DMS79 (cell line): ENCODE measurements at places on chromosomes 6 and 20.

DNA sequence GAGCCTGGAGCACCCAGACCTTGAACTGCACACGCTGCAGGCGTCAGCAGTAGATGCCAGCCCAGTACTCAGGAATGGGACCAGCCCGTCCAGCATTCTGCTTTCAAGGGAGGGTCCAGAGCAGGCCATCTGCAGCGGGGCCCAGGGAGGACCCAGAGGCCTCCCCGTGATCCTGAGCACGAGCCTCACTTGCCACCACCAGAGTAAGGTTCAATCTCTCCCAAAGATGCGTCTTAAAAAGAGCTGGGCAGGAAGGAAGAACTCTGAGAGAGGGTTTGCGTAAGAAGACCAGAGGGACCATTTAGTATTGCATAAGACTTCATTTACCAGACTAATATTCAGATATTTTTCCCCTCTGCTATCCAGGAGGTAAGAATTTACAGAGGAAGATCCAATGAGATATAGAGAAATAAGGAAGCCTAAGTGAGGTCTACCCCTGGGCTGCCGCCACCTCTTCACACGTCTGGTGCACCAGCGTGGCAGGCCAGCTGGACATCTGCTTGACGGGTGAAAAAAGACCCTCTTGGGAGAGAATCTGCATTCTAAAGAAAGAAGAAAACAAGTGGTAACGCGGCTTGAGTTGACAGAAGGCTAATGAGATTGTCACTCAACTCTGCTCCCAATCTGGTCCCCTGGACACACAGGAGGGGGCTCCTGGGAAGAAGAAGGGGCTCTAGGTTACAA is 107.3 kb downstream of the PRND start:
- DNase-seq: no peak

DNA sequence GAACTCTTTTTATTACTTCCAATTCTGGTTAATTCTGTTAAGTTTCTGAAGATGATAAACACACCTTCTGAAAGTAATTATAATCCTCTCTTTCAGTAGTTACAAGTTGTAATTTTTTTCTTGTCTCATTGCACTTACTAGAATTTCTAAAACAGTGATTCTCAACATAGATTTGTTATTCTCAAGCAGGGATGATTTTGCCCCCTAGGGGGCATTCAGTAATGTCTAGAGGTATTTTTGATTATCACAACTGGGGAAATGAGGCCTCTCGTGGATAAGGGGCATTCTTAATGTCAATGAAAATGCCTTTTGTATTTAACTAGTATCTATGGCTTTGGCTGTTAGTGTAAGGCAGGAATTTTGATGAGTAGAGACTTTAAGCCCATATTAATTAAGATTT is 39.4 kb upstream of the MAFB start:
- DNase-seq: no peak

DNA sequence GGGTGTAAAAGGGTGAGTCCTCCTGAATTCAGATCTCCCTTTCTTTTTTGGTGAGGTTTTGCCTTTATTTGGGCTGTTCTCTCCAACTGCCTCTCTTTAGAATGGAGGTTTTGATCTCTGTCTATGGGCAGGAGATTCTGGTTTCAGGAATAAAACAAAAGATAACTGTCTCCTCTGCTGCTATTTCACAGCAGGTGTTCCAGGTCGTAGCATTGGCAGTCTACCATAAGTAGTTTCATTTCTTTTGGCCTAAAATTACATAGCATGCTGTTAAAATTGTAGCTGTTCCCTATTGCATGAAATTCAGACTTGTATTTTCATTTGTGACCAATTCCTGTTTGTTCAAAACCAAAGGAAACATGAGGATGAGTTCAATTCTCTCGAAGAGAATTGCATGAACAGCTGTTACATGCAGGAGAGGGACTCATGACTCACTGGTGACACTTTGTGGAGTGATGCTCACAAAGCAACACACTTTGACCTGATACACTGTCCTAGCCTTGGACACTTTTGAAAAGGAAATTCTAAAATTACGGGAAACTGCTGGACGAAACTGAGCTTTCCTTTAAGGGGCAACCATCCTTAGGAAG is 76.8 kb upstream of the SIRPG start:
- no peak for DNase-seq

GRCh38 chr20:4808872-4809271 is 87.2 kb downstream of the PRND start:
- DNase-seq: no peak

DNA sequence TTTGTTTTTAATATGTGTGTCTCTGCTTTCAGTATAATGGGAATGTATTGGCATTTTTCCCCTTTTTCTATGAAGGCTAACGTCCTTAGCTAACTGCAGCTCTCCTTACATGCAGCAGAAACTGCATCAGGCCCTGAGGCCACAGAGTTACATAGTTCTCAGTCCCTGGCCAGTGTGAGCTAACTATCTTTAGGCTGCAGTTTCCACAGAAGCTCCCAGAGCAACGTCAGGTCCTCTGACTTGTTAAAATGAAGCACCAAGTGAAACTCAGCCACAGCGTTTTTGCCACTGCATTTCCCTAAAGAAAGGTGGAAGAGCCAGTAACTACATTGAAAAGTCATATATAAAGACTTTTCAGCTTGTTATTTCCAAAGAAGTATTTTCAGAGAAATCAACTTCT is 244.7 kb downstream of the CBLN4 start:
- no peak for DNase-seq

DNA sequence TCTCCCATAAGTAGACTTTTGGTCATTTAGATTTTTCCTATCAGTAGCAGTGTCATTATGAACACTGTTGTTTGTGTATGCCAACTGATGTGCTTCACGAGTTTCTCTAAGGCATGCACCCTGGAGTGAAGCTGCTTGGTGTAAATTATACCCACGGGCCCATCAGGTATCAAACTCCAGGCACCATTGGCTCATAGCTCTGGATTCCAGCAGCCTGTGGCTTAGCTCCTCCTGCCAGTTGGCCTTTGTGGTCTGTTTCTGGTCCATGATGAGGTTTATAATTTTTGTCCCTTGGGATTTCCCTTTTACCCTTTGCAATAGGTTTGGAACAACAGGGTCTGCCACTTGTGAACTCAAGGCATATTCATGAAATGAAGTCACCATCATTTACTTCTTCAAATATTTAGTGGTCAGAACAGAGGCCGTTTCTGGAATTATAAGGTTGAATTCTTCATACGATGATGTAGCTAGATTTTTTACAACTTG is 350.5 kb downstream of the PRL start:
- no peak for DNase-seq

DNA sequence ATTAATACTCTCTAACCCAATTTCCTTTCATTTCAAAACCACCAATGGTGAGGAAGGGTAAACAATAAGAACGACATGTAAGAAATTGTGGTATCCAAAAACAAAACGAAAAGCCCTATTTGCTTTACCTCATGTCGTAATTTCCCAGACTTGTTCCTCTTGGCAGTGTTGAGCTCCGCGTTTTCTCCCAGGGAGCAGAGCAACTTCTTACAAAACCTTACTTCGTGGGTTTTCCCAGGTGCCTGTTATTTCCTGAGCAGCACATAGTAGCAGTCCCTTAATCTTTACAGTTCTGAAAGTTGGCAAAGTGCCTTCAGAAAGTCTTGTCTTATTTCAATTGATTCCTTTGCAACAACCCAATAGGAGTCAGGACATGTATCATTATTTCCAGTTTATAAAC is 207.9 kb upstream of the MARCKS start:
- DNase-seq: no peak

DNA sequence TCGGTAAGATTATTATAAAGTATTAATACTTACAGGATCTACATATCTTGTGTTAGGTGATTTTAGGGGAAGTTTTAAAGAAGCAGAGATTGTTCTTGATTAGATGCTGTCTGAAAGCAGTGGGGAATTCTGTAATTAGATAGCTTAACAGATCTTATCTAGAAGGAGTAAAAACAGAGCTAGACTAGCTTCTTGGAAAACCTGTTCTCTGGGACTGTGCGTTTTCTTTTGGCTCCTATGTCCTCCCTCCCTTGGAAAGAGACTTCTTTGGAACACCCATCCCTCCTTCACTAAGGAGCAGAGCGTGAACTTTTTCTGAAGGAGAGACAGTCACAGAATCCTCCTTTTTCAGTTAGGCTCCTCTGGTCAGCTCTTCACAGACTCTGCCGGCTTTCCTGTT is 83.5 kb upstream of the ZNF184 start:
- DNase-seq: no peak

DNA sequence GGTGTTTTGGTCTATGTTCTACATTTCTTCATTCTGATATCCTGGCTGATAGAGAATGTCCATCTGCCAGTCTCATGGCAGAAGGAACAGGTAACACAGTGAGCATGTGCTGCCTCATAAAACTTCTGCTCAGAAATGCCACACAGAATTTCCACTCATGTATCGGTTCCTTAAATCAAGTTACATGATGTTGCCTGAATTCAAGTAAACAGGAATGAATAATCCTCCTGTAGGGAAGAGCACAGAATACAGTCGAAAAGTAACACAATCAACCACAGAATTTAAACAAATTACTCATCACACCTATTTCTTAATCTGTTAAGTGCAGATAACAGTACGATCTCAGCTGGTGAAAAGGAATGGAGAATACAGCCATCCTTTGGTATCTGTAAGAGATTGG is 74.7 kb downstream of the FAM217A start:
- no peak for DNase-seq

GRCh38 chr6:13614126-13614925 is 809 bp upstream of the NOL7 start:
- no peak for DNase-seq

DNA sequence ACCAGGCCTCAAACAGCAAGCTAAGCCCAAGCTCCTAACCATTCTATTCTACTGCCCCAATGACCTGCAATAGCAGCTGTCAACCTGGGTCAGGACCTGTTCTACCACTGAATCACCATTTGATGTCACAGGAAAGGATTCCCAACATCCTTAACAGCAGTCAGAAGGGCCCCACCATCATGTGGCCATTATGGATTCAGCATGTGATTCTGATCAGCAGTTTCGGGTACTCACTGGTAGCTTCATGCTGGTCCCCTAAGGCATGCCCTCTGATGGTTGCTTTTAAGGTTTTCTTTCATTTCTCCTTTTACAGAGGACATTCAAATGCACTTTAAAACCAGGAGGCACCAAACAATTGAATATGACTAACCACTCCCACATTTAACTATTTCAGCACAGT is 37.3 kb upstream of the MAP7 start:
- DNase-seq: no peak

DNA sequence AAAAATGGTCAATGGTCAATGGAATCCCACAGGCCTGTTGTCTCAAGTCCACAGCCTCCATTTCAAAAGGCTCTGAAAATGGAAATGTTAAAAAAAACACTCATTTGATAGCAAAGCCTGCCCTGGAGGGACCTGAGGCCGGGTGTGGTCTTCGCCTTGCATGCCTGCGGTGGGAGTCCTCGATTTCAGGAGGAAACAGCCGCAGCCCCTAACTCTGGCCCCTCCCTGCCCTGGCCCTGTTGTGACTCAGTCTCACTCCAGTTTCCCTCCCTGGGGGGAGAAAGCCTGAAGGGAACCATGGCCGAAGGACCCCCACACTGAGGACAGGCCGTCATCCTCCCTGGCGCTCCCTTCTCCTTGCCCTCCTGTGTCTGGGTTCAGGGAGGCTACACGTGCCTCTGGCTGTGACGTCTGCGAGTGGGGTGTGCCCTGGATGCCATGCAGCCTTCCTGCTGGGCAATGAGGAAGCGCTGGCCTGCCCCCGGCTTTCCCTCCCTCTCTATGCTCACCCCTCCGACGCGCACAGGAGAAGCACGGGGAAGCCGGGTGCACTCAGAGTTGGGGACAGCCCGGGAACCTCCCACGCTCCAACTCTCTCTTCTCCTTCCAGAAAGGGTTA is 9.2 kb downstream of the BHLHE23 start:
- no peak for DNase-seq

- DNase-seq: no peak
Observed at GRCh38 chr6:35228481-35228880, 14.7 kb downstream of the SCUBE3 start.
